Activated naive CD8-positive, alpha-beta T cell treated with anti-CD3 and anti-CD28 coated beads, Interleukin-2, amount 10 ng/mL, durations not matched to agents 7 days and 5 days (primary cell): ENCODE measurements at places on chromosomes 1 and 21. TPM values are rescaled to one million over a fixed set of nuclear protein-coding genes. Genes with fewer than 3 reads are reported as not detected.
A peak's percentile ranks its signal among the peaks of the same experiment; 100 is the strongest.

DNA sequence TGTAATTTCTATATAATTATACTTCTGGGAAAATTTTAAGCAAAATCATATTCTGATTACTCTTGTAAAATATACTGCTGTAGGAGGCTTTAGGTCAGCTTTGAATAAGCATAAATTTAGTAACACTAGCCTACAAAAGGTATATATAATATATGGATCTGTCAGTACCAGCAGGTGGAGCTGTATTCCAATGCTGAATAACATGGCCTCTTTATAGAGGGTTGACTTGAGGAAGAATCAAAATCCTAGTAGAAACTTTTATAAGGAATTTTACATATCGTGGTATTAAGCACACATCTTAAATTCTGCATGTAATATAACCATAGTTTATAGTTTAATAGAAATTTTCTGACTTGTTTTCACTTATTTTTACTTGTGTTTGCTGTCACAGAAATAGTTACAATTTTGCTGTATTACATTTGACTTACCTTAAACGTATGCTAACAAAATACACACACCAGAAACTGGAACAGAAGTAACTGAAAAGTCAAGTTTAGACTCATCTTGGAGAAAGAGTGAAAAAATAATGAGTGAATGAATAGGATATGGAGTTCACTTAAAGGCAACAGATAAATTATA lies 79.3 kb downstream of the HMCN1 start:
- no peak for DNase-seq

- DNase-seq: no peak
Measured at GRCh38 chr1:84155517-84155916, 11.4 kb downstream of the PRKACB start.

- DNase-seq: no peak
Measured at GRCh38 chr1:116559304-116559761, 11.5 kb downstream of the CD58 start.

GRCh38 chr1:71049951-71050598 lies 2.5 kb upstream of the PTGER3 start:
- DNase-seq: no peak

DNA sequence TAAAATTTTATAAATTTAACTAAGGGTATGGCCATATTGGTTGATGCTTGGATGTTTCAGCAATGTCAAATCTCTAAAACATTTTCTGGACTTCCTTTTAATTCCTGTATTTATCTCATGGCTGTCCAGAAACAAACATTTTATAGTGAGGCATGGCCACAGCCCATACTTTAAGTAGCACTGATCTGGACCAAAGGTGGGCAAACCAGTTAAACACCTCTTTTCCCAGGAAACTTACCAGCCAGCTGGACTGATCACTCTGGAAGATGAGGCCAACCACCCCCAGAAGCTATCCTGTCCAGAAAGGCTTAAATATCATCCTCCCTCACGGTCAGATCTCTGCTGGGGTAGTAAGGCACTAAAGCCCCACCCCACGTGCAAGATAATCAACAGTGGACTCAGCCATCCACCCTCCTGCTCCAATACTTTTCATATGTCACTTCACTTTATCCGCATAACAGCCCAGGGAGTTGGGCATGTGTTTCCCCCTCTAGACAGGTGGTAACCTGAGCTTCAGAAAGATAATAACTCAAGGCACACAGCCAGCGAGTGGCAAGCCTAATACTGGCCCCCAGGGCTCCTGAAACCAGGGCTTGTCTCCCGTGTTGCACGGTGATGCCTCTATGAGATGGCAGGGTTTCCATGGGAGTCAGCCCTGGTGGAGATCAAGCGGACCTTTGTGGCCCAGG lies 120.5 kb upstream of the NGF start:
- no peak for DNase-seq

- no peak for DNase-seq
Measured at GRCh38 chr1:160082487-160082886, 1.1 kb downstream of the KCNJ9 start.

DNA sequence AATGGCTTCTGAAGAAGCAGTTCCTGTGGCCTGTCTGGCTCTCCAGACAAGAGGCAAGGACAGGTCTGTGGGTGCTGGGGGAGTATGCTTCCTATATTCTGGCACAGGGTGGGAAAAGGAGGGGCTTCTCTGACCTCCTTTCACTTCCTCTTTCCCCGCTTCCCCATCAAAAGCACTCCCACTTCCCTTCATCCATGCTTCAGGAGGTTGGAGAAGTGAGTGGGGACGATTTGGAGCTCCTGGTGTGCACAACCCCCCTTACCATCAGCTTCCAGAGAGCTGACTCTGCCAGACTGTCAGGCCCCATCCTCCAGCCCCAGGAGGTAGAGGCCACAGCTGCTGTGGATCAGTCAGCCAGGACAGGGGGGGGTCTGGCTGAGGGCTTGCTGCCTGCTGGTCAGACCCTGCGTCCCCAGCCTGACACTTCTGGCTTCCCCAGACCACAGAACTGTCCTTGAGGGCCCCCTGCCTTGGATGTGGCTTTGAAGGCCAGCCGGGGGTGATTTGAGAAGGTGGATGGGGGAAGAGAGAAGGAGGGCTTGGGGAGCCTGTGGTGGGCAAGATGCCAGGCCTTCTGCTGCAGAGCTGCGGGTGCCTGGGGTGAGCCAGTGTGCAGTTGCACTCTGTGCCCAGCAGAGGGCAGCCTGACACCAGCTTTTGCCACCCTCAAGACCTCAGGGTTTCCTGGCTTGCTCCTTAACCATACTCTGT lies 21.5 kb upstream of the TMEM222 start:
- DNase-seq: peak; percentile 83

DNA sequence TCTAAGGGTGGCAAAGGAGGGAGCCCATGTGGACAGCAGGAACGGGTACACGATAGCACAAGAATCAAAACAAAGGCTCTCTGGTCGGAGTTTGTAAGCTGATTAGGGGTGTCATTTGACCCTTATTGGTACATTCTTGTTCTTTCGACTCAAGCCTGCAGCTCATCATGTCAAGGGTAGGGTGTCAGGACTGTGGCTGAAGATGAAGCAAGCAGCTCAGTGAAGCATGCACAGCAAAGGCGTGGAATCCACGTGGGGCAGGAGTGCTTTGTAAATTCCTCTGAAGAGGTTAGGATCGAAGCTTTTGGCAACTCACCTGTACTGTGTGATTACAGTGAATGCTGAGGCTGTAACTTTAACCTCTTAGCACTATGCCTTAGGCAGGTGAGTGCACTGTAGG lies 4.7 kb upstream of the ABCB10 start:
- no peak for DNase-seq

- DNase-seq: no peak
Measured at GRCh38 chr1:214634267-214634666, 31.3 kb downstream of the CENPF start.

- no peak for DNase-seq
Measured at GRCh38 chr1:240656531-240656930, 44.6 kb upstream of the GREM2 start.

DNA sequence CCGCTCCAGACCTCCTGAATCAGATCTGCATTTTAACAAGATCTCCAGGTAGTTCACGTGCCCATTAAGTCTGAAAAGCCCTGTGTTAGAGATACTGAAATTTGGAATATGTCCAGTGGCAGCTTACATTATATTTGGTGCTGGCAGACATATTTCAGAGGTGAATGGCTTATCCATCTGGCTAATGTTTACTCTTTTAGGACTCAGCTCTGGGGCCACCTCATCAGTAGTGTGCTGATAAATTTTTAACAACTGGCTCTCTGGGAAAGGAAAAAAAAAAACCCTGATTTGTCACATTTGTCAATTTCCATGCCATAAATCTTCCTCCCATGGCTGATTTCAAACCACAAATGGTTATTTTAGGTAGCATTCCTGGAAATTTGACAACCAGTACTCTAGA lies 25.3 kb upstream of the SYT6 start:
- no peak for DNase-seq

GRCh38 chr1:224763126-224763775 lies 147.1 kb downstream of the CNIH3 start:
- DNase-seq: no peak

DNA sequence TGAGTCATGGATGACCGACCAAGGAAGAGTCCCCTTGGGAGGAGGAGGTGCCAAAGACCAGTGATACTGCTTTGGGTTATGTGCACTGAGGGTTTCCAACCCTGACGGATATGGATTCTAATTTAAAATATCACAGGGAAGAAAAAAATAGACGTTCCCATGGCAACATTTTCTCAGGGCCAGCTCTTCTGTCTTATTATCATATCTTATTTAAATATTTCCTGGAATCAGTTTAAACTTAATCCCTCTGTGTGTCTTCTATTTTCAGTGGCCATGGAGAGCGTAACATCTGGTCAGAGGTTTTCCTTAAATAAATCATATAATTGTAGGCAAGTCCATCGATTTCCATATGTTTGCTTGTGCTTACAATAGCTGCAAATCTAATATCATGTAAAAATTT lies 205.4 kb upstream of the FMN2 start:
- DNase-seq: no peak

- DNase-seq: peak; percentile 72
Measured at GRCh38 chr1:161738627-161739287, 10.8 kb upstream of the DUSP12 start.

- DNase-seq: no peak
Measured at GRCh38 chr1:204441558-204441957, 29.9 kb upstream of the PPP1R15B start.

GRCh38 chr1:22385537-22385936 lies 66.1 kb upstream of the ZBTB40 start:
- DNase-seq: no peak

DNA sequence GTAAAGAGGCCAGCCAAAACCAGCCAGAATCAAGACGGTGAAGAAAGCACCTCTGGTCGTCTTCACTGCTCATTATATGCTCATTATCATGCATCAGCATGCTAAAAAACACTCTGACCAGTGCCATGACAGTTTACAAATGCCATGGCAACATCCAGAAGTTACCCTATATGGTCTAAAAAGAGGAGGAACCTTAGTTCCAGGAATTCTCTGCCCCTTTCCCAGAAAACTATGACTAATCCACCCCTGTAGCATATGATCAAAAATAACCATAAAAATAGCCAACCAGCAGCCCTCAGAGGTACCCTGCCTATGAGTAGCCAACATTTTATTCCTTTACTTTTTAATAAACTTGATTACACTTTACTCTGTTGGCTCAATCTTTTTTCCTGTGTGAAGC lies 34.2 kb upstream of the PBX1 start:
- no peak for DNase-seq

- DNase-seq: no peak
Measured at GRCh38 chr1:214920337-214920736, 162.2 kb upstream of the KCNK2 start.

GRCh38 chr1:174702011-174702410 lies 254.2 kb downstream of the GPR52 start:
- no peak for DNase-seq

GRCh38 chr1:15945832-15946448 lies 30.0 kb downstream of the ZBTB17 start:
- DNase-seq: no peak

DNA sequence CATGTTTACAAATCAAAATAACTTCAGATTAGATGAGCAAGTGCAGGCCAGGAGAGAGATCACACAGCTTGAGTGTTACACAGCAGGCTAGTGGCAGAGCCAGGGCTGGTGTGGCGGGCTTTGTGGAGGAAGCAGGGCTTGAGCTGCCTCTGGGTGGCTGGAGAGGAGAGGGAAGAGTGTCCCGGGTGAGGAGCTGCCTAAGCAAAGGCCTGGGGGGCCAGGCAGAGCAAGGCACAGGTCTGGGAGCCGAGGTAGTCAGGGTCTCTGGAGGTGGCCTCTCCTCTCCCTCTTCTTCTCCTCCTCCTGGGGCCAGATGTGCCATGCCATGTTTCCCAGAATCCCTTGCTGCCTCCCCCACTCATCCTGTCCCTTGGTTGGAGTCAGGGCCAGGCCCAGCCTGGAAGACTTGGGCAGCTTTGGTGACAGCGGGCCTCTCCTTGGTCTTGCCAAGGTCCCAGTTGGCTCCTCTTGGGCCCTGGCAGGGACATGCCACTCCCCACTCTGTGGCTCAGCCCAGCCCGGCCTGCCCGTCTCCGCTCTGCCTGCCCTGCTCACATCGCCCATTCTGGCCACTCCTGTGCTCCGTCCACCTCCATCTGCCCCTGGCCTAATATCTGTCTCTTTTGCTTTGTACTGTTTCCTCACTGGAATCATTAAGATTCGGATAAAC lies 70.3 kb downstream of the PTPRU start:
- DNase-seq: no peak

GRCh38 chr1:86741947-86742572 lies 37.7 kb downstream of the SH3GLB1 start:
- DNase-seq: no peak

DNA sequence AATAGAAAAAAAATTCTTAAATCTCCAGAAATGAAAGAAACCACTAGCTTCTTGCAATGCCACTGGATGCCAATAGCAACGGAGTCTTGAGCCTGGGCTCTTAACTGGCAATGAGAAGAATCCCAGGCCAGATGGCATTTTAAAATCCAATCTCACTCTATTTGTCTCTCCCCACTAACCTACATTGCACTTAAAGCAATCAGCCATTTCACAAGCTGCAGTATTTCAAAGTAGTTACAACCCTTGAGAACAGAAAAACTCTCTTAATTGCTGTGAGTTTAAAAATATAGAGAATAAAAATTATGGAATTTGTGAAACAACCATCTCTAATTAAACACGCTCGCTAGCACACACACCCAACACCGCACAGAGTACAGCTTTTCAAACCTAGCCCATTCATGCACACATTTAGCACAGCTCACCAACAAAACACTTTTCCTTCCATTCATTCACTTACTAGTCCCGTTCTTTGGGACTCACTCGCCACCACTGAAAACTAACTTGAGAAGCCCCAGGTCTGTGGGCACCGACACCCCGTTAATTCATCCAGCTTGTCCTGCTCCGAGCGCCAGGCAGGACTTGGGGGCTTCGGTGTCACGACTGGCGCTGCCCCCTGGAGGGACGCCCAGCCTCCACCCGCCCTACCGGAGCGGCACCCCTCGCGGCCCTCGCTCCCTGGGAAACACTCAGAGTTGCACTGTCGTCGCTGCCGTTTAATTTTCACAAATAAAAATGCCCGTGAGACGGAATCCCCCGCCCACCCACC lies 1.0 kb downstream of the DDAH1 start:
- peak; percentile 32 for DNase-seq

DNA sequence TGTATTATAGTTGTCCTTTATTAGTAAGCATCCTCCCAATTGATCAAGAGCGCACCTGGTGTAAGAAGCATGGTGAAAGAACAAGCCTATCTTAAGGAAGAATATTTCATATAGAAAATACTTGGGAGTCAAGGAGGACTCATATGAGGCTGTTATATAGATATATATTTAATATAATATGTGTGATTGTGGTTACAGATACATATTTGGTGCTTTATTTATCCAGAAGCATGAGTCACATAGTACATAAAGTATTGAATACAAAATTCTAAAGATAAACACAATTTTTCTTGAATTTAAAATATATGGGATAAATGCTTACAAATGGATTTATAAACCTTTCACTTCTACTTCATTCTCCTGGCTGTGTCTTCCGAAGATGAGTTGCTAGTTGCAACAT lies 60.6 kb downstream of the RGS5 start:
- DNase-seq: no peak

- no peak for DNase-seq
Measured at GRCh38 chr1:119363162-119363561, 5.4 kb upstream of the HAO2 start.

Gene CTTNBP2NL
- 0.47 TPM for total RNA-seq

Gene OR2T2
- not detected for total RNA-seq

Gene SPAG17
- total RNA-seq: not detected

Gene WASF2
- total RNA-seq: 139 TPM

Gene ESRRG
- total RNA-seq: not detected

Gene VHLL
- total RNA-seq: not detected

Gene SUSD4
- 0.17 TPM for total RNA-seq

Gene MANEAL
- total RNA-seq: 1.3 TPM

Gene CD5L
- total RNA-seq: not detected

Gene SHISA4
- total RNA-seq: 0.23 TPM

Gene GNAT2
- not detected for total RNA-seq

Gene CFAP141
- not detected for total RNA-seq
